ENCODE measurements at places on chromosomes 13 and 19.

GRCh38 chr13:98493042-98493712 is 83.7 kb downstream of the STK24 start:
- no peak for DNase-seq

DNA sequence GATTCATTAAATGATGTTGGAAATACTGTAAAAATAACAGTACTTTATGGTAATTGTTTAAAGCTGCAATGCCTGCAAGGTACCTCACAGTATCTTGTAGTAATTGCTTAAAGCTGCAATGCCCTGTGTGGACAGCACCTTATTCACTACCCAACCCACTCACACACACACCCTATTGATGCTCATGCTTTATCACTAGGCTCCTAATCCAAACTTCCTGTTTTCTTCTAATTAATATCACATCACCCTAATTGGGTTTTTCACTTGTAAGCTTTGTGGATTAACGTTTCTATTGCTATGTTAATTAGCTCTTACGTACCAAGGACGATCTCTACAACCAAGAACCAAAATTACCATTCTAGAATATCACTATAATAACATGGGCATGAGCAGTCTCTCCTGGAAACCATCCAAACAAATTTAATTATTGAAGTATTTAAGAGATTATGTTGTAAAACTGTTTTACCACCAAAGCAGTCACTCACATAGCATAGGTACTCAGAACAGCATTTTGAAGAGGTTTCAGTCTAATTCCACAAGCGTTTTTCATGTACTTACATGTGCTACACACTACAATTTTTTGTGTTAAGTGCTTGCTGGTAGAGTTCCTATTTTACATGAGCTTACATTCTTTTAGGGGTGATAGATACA is 303.8 kb downstream of the PCDH9 start:
- no peak for DNase-seq

DNA sequence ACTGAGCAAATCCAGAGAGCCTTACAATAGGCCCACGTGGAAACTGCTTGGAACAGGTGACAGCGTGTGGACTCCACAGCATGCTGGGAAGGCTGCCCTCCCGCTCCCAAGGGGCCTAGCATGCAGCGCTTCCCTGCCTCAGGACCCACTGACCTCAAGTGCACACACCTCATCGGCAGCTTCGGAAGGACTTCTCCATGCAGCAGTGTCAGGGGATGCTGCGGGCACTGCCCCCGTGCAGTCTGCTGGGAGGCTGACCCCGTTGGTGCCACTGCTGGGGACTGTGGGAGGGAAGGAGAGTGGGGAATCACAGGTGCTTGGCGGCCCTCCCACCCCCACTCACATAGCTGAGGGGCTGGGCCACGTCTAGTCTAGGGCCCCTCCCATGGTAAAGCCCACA is 17.2 kb downstream of the CAPS start:
- DNase-seq = no peak

DNA sequence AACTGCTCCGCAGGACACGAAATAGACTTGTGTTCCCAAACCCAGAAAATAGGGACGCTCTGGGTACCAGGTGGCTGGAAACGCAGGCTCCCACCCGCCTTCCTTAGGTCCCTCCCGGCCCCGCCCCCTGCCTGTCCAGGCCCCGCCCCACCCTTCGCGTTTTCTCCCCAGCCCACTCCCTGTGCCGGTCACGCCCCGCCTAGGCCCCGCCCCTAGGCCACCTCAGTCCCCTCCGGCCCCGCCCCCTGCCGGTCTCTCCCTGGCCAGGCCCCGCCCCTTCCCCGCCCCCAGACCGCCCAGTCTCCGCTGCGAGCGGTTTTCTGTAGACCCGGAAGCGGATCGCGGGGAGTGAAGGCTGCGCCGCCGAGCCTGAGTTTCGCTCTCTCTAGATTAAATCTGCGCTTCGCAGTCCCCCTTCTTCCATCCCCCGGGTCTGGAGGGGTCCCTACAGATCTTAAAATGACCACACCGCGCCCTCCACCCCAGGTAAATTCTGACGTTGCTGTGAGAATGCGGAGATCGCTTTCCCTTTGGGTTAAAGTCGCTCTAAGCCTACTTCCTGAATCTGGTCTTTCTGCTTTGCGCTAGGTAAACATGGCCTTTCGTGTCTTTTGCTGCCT is 3.7 kb upstream of the ZNF665 start:
- peak; percentile 96 for DNase-seq

DNA sequence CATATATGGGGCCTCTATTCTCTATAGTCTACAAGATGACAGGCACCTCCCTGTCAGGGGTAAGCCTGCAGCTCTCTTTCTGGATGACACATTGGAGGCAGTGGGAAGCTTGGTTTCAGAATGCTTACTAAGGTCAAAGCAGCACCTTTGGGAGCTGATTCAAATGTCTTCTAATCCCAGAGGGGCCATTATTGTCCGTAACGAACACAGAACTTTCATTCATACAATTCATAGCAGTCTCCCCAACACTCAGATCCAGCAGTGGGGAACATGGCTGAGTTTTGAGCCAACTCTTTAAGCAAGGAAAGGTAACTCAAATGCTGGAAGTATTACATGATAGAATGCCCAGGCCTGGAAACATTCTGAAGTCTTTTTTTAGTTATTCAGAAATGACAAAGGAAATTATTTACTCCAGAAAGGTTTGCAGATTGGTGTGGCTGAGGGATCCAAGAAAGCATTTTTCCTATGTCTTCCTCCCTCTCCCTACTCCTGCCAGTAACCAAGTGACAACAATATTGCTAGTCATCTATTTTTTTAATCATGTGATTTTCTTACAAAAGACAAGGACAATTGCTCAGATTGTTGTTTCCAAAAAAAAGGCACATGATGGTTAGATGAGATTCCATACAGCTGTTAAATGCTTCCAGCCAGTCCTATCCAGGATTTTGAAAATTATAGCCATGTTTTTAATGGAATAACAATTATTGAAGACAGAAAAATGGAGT is 118.7 kb downstream of the FOXO1 start:
- DNase-seq = no peak

GRCh38 chr19:39514840-39515550 is at the start of gene SELENOV:
Gene SELENOV, plus strand, starts transcription at chr19:39515139. Its CDS starts 74 bp downstream, at chr19:39515213.
- peak; percentile 18 for DNase-seq

Data from CD4-positive, alpha-beta T cell treated with Interleukin-10 for 1 hour (primary cell).